ENCODE measurements at places on chromosomes 2 and 18.

GRCh38 chr2:101815154-101815553 is 117.6 kb downstream of the MAP4K4 start:
- no peak for DNase-seq

- DNase-seq = no peak
These were observed 28.8 kb downstream of the CTDP1 start for GRCh38 chr18:79708412-79708811.

- no peak for DNase-seq
These were observed 119.0 kb upstream of the ZBTB14 start for GRCh38 chr18:5414546-5414945.

- DNase-seq = no peak
These were observed 31.6 kb downstream of the MARCO start for GRCh38 chr2:118973542-118973951.

DNA sequence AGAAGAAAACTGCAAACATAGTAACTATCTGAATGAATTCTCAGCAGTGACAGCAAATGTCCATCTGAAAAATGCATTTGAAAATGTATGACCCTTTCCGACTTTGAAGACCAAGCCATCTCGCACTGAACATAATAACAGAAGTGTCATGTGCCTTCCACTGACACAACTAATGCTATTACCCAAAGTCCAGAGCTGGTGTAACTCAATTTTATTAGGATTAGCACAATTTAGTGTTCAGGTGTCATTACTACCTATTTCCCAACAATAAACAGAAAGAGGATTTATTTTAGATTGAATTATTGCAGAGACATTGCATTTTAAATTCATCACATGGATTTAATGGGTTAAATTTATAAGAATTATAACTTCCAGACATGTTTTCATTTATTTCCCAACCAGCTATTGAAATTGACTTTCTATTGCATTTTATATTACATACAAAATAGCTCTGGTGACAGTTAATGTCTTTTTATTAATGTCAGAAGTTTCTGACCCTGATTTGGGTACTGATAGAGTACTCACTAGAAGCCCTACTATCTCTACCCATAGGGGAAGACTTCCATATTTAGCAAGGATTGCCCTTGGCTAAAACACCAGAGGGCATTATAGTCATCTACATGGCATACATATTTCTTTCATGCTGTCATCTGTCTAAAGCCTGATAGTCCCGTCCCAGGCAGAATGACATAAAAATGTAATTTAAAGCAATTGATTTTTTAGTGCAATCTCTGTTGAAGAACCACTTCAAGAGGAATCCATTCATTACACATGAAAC is 7.0 kb upstream of the STK39 start:
- DNase-seq = no peak

DNA sequence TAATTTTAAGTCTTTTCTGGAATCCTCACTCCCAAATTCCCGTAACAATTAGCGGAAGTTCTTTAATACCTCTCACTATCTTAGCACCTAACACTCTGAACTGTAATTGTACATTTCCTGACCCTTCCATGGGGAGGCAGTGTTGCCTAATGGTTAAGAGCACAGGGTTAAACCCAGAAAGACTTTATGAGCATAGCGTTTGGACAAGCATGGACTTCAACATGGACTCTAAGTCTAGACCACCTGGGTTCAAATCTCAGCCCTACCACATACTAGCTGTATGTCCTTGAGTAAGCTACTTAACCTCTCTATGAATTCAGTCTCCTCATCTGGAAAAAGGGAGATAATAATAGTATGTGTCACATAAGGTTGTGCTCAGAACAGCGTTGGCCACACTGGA is 13.0 kb downstream of the ANTXR1 start:
- peak; percentile 84 for DNase-seq

- peak; percentile 5 for DNase-seq
These were observed 96.0 kb downstream of the HNMT start for GRCh38 chr2:138060301-138060635.

DNA sequence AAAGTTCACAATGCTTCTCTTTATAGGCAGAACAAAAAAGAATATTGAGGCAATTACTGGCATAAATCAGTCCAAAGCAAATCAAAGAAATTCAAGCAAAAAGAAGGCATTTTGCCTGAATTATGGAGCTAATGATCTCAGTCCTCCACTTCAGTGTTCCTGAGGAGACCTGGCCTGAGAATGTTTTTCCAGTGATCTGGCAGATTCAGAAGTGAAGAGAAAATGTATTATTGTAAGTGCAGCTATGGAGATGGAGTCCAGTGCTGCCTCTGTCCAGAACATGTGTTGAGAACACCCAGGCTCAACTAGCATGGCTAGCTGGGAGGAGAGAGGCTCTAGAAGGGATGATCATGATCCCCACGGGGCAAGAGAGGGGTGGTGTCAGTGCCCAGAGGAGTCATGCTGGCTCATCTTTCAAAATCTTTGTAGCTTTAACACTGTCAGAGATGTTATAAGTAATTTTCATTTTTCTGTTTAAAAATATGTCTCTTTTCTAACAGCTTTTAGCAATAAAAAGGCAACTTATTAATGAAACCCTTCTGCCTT is 367.0 kb upstream of the RAB12 start:
- DNase-seq = no peak

GRCh38 chr2:204172145-204172600 is 235.6 kb downstream of the ICOS start:
- no peak for DNase-seq

DNA sequence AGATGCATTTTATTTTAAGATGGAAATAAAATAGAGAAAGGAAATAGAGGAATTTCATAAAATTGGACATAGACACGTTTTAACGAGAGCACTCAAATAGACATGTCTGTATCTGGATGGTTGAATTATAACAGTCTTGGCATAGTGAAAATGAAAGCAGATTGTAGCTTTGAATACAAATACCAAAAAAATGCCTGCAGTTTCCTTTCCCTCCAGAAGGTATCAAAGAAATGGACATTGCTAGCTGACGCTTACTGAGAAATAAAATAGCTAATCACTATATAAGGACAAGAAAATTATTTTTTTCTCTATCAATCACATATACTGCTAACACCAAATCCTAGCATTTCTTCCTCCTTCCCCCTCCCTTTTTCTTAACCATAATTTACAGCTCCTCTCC is 11.4 kb upstream of the MAPRE2 start:
- no peak for DNase-seq

DNA sequence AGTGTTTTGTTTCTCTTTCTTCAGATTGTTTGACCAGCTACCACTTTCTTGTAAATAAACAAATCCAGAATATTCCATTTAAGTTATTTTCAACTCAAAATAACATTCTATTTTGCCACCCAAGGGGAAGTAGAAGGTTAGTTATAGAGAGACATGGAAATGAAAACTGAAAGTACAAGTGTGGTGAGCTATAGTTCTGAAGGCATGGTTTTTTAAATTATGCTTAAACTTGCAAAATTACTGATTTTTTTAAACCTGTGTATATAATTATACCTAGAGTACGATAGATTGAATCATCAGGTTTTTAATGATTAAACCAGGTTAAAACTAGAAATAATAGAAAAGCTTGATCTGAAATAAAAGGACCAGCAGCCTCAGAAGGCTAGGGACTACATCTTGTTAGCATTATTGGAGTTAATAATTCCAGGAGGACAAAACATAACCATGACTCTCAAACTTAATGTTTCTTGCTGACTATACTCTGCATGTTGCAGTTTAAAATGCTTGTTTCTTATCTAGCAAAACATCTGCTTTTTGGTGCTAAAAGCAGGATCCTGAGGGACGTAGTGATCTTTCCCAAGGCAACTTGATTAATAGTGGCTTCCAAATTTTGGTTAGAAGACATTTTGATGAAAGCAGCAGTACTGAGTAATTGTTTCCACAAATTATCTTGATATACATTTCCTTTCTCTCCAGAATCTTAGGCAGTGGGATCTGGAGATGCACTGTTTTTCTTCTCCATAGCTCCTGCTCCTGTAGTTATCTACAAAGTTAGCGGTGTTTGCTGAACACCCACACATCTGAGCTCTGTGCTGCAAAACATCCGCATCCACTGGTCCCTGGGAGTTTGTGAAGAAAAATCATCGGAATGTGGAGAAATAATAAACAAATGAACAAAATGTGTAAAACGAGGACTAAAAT is 327.2 kb upstream of the PKDCC start:
- no peak for DNase-seq

- no peak for DNase-seq
These were observed 154.8 kb downstream of the COL6A3 start for GRCh38 chr2:237259201-237259600.

- no peak for DNase-seq
These were observed 18.7 kb downstream of the PCARE start for GRCh38 chr2:29055601-29056000.

- DNase-seq = peak; percentile 21
These were observed 189.8 kb upstream of the NABP1 start for GRCh38 chr2:191488135-191488534.

DNA sequence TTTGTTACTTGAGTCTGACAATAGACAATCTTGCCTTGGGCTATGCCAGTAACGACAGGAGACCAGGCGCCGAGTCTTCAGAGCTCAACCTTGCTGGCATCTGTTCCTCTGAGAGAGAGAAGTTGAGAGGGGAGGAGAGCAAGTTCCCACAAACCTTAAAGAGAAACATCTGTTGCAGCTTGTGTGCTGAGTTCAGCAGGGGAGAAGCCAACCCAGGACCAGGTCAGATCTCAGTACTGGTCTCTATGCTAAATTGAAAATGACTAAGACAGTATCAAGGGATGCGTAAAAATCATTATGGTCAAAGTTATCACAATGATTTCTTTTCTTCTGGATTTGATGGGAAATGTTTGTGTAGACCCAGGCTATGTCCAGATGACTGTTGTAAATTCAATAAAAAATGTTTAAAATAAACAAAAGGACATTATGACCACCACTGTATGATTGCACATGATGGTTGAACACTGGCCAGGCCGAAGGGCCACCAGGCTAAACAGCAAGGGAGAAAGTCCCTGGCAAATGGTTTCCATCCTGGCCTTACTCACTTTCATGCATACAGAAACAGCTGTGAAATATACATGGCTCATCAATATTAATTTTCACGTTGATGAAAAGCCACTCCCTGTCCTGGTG is 100.3 kb upstream of the PMAIP1 start:
- DNase-seq = no peak

- DNase-seq = no peak
These were observed 46.2 kb downstream of the EMILIN2 start for GRCh38 chr18:2893056-2893455.

GRCh38 chr18:77373730-77374445 is 124.2 kb downstream of the GALR1 start:
- no peak for DNase-seq

GRCh38 chr2:7758073-7758759 is 841.0 kb downstream of the RNF144A start:
- DNase-seq = no peak

GRCh38 chr2:143356736-143357446 is 227.7 kb downstream of the ARHGAP15 start:
- DNase-seq = no peak

GRCh38 chr2:29347774-29348461 is 232.7 kb downstream of the CLIP4 start:
- no peak for DNase-seq

- no peak for DNase-seq
These were observed 158.0 kb upstream of the ALKAL2 start for GRCh38 chr2:445896-446295.

- no peak for DNase-seq
These were observed 30.7 kb downstream of the PTRHD1 start for GRCh38 chr2:24762518-24762917.

DNA sequence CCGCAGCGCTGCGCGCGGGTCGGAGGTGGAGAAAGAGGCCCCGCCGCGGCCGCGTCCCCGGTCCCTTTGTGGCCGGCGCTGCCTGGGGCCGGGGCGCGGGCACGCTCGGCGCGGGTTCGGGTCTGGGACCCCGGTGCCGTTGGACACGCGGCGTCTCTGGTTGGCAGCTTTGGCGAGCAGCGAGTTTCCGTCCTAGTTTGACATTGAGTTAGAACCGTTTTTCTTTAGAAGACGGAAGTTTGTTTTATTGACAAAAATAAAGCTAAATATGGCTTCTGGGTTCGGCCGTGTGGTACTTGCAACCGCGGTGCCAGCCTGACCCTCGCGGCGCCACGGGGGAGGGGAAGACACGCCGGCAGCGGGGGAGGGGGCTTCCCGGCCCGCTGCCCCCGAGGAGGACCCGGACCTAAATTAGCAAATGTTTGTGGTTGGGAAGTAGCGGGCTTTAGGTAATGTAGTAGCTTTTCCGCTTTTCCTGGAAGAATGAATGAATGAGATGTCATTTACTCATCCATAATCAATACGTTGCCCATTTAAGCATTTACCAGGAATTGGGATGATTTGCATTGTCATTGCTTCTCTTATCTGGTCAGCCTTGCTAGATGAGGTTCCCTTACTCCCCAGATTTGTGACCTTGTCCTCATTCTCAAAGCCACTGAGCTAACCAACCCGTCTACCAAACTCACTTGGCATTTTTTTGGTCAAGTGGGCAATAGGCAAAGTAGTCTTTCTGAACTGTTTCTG is 530 bp downstream of the GALNT1 start:
- DNase-seq = peak; percentile 26

- DNase-seq = no peak
These were observed 606.0 kb downstream of the TMEM182 start for GRCh38 chr2:103367877-103368276.

GRCh38 chr2:236887953-236888793 is 197.5 kb upstream of the COPS8 start:
- DNase-seq = no peak

- DNase-seq = no peak
These were observed 223.8 kb downstream of the FBXO15 start for GRCh38 chr18:73923866-73924265.

- no peak for DNase-seq
These were observed 21.6 kb upstream of the C2orf42 start for GRCh38 chr2:70212298-70212932.

DNA sequence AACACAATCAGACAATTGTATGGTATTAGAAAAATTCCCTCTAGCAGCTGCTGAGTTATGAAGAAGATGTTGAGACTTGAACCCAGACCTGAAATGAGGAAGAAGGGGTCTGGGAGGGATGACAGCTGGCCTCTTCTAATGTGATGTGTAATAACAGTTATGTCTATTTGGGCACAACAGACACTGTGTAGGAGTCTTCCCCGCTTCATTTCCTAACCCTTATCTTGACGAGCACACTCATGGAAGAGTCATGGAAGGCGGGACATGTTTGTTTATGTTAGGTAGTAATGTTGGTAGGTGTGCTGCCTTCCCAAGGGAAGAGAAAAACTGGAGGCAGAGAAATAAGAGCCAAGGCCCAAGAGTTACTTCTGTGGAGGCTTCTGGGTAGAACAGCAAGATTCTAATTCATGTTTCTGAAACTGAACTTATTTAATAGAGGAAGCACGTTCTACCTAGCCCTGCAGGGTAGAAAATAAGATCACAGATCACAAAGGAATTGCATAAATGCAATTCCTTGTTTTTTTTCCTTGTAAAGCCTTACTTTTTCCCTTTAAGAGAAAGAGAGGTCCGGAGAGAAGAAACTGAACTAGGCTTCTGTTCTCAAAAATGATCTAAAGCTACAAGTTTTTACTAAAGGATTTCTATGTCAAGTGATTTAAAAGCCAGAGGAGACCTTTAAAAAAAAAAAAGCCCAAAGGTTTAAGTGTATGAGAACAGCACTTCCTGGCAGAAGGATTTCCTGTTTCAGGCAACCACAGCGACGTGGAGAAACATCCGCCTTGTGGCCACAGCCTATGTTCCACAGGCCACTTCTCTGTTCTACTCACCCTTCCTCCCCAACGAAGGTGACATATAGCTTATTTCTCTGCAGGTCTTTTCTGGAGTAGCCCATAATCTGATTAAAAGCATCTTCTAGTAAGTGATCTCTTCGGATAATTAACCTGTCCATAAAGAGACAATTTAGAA is 68.5 kb upstream of the STK17B start:
- peak; percentile 81 for DNase-seq

- DNase-seq = no peak
These were observed 150.9 kb downstream of the PDE11A start for GRCh38 chr2:177921726-177922125.

- peak; percentile 80 for DNase-seq
These were observed 10.4 kb upstream of the KCNE4 start for GRCh38 chr2:223041527-223042109.

Measured in kidney capillary endothelial cell (primary cell).